ENCODE measurements at places on chromosomes 6 and 20.
A peak's percentile ranks its signal among the peaks of the same experiment; 100 is the strongest.

- peaks cover 4% of the 10 kb centered on the region for H3K36me3 ChIP-seq
- H3K4me3 ChIP-seq: no peak overlapping the region
- no peaks in the 10 kb centered on the region for H3K27me3 ChIP-seq
- DNase-seq: no peak
- no peaks in the 10 kb centered on the region for H3K4me1 ChIP-seq
- no peak overlapping the region for H3K27ac ChIP-seq
Observed at GRCh38 chr6:61711849-61712248, 574.2 kb downstream of the KHDRBS2 start.

DNA sequence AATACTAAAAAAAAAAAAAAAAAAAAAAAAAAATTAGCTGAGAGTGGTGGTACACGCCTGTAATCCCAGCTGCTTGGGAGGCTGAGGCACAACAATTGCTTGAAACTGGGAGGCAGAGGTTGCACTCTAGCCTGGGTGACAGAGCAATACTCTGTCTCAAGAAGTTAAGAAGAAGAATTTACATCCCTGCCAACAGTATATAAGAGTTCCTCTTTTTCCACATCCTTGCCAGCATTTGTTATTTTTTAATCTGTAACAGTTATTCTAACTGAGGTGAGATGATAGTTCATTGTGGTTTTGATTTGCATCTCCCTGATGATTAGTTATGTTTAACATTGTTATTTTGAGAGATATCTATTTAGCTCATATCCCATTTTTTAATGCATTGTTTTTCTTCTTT lies 20.3 kb upstream of the DYNLRB1 start:
- H3K4me1 ChIP-seq: peaks cover 13% of the 10 kb centered on the region
- DNase-seq: no peak
- H3K27ac ChIP-seq: peak overlapping the region; percentile 3
- no peaks in the 10 kb centered on the region for H3K27me3 ChIP-seq
- peaks cover 57% of the 10 kb centered on the region for H3K36me3 ChIP-seq
- H3K4me3 ChIP-seq: no peak overlapping the region

- no peaks in the 10 kb centered on the region for H3K36me3 ChIP-seq
- H3K27me3 ChIP-seq: peaks cover 54% of the 10 kb centered on the region
- no peaks in the 10 kb centered on the region for H3K4me1 ChIP-seq
Observed at GRCh38 chr6:160973311-160974250, 18.0 kb upstream of the MAP3K4 start.

DNA sequence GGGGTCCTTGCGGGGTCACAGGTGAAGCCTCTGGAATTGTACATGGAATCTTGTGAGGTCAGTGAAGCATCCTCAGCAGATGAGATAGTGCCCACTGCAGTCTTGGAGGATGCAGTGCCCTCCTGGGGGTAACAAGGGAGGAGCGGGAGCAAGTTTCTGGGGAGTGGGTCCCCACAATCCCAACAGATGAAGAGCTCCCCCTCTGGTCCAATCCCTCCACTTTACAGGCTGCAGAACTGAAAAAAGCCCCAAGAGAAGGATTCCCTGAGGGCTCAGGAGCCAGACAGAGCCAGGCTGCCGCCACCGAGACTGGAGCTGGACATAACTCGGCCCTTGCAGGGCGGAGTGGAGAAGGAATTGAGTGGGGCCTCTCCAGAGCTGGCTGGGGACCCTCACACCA lies 52.4 kb downstream of the TTI1 start:
- DNase-seq: no peak
- no peaks in the 10 kb centered on the region for H3K27me3 ChIP-seq
- H3K36me3 ChIP-seq: peaks cover 16% of the 10 kb centered on the region

DNA sequence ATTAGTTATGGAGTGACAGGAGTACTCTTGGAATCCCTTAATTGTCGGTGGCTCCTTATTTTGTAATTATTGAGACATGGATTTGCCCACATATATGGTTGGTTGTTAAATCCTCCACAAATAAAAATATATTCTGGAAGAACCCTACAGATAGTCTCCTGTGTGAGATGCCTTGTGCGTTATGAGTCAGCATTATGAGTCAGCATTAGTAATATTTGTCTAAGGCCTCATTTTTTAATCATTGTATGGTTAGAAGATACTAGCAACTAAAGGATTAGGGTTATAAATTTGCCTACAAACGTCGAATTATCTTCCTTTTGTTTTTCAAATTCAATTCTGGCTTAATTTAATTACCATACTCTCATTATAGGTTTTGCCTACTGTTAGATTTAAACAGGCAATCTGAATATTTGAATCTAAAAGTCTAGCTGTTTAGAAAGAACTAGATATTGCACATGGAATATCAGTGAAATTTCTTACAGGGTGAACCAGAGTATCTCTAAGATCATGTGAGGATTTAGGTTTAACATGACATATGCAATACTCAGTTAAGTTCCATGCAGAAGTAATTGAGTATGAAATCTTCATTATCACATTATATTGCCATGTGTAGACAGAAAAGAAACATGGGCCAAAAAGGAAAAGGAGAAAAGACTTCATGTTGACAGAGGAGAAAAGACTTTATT lies 5.9 kb downstream of the C6orf58 start:
- no peak overlapping the region for H3K4me3 ChIP-seq
- no peak for DNase-seq
- H3K27ac ChIP-seq: no peak overlapping the region
- no peaks in the 10 kb centered on the region for H3K4me1 ChIP-seq

DNA sequence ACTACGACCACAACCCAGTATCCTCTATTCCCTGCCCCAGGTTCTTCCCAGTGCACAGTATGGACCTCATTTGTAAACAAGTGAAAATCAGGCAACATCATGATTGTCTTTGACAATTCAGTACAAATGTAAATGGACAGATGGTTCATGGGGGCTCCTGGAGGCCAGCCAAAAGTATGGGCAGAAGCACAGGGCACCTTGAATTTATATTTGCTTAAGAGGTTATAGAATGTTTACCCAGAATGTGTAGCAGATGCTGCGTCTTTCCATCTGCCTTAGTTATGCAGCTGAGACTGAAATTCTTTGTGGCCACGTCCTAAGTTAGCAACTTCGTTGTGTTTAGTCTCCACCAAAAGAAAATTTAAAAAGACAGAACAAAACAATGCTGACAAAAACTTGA lies 559.6 kb upstream of the NRSN1 start:
- no peak overlapping the region for H3K4me3 ChIP-seq
- no peak overlapping the region for H3K27ac ChIP-seq
- DNase-seq: no peak

DNA sequence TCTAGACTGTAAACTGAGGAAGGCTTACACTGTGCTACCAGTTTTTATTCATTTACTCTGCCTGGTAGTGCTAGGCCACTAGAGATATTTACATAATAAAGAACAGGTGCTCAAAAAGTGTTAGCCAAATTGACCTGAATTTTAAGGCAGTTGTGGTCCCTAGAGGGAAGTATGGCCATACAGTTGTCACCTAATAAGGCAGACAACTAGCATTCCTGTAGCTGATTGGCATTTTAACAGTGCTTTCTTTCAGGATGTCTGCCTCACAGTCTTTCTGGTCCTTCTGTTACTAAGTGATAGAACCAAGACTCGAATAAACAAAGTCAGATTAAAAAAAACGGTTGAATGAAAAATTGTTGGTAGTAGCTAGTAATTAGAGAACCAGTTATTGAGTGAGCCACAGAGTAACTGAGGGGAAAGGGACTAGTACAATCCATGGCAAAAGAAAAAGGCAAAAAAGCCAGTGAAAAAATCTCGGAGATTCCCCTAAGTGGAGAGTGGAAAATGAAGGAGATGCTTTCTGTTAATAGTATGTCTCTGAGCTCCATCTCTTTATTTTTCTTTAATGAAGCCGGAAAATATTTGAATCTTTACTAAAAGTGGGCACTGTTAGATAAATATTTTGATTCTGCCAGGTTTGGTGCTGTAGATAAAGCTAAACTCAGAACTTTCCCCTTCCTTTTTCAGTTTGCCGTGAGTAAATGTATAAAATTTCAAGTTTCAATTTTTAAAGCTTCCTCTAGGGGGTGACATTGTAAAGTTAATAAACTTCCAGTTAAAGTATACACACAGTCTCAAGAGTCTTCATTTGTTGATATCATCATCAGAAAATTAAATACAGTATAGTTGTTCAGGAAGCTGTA lies 9.1 kb downstream of the VTA1 start:
- no peak for DNase-seq
- H3K4me3 ChIP-seq: no peak overlapping the region
- H3K4me1 ChIP-seq: peaks cover 22% of the 10 kb centered on the region
- H3K36me3 ChIP-seq: peaks cover 1% of the 10 kb centered on the region
- no peak overlapping the region for H3K27ac ChIP-seq

- DNase-seq: no peak
- no peaks in the 10 kb centered on the region for H3K4me1 ChIP-seq
- H3K27ac ChIP-seq: no peak overlapping the region
- no peak overlapping the region for H3K4me3 ChIP-seq
Observed at GRCh38 chr20:13290724-13291123, 69.7 kb downstream of the ISM1 start.

- no peaks in the 10 kb centered on the region for H3K4me1 ChIP-seq
- DNase-seq: no peak
- H3K27ac ChIP-seq: no peak overlapping the region
Observed at GRCh38 chr20:54645445-54646155, 170.2 kb downstream of the DOK5 start.

Data from naive B cell (primary cell).